ENCODE measurements at places on chromosomes 5 and 9.

GRCh38 chr9:79980432-79980831 is 408.7 kb downstream of the TLE4 start:
- no peak for DNase-seq

DNA sequence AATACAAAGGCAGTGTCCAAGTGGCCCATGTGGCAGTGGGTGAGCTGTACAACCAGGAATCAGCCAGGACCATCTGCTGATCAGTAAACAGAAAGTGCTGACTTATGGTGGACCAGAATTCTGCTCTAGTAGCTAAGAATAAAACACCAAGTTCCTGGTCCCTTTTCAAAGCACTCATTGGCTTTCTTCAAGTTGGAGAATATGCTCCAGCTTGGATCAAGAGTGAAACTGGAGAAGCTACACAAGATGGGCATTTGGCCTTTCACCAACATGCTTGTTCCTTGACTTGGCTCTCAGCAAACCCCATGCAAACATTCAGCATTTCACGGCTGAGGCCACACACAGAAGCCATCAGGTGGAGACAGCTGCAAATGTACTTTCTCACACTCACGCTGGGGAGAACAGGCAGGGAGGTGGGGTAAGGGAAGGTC is 32.1 kb downstream of the MARCHF3 start:
- no peak for DNase-seq

GRCh38 chr9:137446851-137447471 is 5.8 kb upstream of the ENTPD8 start:
- no peak for DNase-seq

DNA sequence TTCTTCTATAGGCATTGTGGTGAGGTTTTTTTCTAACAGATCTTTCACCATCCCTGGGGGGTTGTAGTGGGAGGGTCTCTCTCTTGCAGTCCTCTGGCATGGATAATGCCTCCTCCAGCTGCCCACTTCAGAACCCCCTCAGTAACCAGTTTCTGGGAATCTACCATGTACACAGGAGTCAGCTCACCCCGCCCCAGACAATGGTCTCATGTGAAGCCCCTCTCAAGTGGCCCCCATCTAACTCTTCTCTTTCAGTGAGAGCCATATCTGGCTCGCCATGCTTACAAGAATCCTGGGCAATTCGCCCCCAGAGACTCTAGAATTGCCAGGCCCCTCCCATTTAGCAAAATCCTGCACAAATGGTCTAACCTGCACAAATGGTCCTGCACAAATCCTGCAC is 144.4 kb upstream of the FSTL4 start:
- no peak for DNase-seq

- DNase-seq = no peak
Measured at GRCh38 chr9:125841444-125841843, 94.3 kb downstream of the PBX3 start.

DNA sequence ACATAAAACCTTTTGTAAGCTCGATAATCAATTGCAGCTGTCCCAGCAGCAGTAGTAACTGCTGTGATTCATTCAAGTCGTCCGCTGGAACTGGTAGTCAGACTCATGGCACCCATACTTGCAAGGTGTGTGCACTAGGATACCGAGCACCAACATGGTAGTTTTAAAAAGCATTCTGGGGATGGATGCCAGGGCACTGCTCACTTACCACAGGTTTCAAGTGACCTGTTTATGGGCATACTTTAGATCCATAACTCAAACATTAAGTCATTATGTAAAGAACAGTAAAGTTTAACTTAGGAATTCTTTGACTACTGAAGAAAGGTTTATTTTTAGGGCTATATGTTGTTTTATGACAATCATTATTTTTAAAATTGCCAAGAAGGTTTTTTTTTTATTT is 2277.6 kb downstream of the MAT2B start:
- no peak for DNase-seq

DNA sequence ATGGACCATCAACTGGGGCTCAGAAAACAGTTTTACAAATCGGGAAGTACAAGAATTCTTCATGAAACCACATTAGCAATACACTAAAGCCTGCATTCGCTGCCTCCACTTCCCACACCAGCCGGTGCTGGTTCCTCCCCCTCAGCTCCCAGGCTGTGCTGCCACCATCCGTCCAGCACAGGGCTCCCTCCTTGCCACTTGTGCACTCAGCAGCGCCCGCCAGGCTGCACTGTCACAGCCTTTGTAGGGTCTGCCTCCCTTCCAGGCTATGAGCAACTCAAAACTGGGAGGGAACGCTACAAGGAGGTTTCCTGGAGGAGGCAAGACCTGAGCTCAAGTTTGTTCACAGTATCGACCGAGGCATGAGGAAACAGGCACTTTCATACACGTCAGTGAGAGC is 7.7 kb downstream of the MAPK9 start:
- DNase-seq = no peak

DNA sequence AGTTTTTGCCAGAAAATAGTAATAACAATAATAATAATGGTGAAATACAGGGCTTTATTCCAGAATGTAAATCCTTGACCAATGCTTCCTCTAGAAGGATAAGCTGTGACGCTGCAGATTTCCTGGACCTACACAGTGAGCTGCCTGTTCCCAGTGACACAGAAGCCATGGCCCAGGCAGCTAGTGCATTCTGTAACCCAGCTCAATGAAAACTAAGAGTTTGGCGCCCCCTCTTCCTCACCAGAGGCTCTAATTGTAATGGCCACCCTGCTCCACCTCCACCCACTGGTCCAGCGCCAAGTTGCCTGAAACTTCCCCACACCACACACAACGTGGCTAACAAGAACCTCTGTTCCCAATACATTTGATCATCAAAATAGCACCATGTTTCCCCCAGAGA is 248.1 kb downstream of the CETN3 start:
- peak; percentile 74 for DNase-seq

- no peak for DNase-seq
Measured at GRCh38 chr5:170843870-170844269, 17.9 kb upstream of the RANBP17 start.

GRCh38 chr9:109974143-109974917 is 194.3 kb downstream of the PALM2AKAP2 start:
- no peak for DNase-seq

GRCh38 chr9:129095908-129096307 is 14.7 kb downstream of the CRAT start:
- no peak for DNase-seq

GRCh38 chr5:43104057-43104456 is 16.7 kb upstream of the ZNF131 start:
- DNase-seq = no peak

GRCh38 chr5:112957036-112957808 is 19.4 kb upstream of the DCP2 start:
- no peak for DNase-seq

DNA sequence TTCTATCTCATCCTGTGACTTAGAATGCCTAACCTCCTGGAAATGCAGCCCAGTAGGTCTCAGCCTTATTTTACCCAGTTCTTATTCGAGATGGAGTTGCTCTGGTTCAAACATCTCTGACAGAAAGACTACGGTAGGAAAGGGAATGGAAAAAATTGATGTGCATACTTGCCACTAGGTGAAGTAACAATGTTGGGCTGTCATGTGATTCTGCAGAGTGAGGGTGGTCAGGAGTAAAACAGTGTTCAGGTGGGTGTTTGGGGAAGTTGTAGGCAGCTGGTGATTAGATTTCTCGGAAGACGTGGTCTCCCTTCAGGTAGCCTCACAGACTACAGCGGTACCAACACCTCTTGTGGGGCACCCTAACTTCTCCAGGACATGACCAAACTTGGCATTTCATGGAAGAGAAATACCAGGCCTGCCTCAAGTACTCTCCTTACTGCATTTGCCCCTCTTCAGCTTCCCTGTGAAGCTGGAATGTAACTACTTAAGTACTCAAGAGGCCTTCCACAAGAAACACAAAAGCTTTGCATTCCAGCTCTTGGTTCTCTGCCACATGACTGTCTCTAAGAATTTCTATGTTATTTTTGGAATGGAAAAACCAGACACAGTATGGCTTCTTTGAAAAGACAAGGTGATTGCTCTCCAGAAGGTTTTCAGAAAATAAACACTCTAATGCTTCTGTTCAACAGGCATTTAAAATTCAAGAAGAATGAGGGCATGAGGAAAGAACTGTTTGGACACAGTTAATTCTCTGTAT is 17.4 kb upstream of the ENTREP1 start:
- DNase-seq = peak; percentile 71

- no peak for DNase-seq
Measured at GRCh38 chr9:102534031-102534430, 461.1 kb upstream of the CYLC2 start.

GRCh38 chr5:17189381-17190036 is 27.9 kb upstream of the BASP1 start:
- peak; percentile 88 for DNase-seq

DNA sequence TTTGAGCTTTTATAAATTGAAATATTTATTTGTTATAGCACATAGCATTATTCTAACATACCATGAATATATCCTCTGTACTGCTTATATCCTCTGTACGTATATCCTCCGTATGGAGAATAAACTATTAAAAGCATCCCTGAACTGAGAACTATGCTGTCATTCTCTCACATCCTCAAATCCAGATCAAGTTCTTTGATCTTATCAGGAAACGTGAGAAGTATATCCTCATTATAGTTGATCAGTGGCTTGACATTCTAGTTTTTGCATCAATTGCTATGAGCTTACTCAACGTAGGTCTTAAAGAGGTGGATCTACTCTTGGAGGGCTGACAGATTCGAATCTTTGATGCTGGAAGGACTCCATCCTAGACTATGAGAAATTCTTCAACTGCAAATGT is 37.4 kb downstream of the IL7R start:
- DNase-seq = no peak

- DNase-seq = no peak
Measured at GRCh38 chr5:89499787-89500186, 616.8 kb upstream of the MEF2C start.

GRCh38 chr5:85441156-85441555 is 1056.5 kb upstream of the EDIL3 start:
- no peak for DNase-seq

GRCh38 chr5:6551287-6551954 is 81.4 kb downstream of the NSUN2 start:
- peak; percentile 20 for DNase-seq

DNA sequence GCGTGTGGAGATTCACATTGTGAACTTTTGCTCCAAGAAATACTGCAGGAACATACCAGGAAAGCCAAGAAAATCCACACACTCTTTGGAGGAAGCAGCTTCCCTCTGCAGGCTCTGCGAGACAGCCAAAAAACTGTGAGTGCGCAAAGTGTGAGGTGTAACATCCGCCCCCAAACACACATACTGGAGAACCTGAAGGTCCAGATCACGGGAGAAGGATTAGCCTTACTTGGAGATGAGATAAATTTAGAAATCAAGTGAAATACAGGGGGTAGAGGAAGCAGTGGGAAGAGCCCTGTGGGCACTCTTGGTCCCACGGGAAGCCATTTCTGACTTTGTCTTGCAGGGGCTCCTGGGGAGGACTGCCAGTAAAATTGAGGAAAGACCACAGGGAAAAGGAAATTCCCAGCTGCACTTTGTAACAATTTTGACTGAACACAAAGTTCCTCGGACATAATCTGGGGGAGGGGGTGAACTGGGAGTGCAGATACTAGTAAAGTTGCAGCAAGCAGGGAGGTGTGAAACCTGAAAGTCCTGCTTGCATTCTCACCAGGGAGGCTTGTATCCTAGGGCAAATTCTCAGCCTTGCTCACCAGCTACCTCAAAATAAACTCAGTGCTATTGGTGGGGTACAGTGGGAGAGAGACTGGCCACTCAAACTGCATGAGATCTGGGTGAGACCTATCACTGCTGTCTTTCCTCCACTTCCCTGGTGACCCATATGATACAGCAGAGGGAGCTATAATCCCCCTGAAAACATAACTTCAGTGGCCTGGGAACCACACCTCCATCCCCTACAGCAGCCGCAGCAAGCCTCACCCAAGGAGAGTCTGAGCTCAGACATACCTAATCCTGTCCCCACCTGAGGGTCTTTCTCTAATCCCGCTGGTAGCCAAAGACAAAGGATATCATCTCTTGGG is 109.1 kb downstream of the ALDH1A1 start:
- peak; percentile 66 for DNase-seq

GRCh38 chr5:113122053-113122452 is 145.5 kb downstream of the DCP2 start:
- no peak for DNase-seq

GRCh38 chr9:124040935-124041816 is 29.6 kb downstream of the LHX2 start:
- DNase-seq = peak; percentile 73

DNA sequence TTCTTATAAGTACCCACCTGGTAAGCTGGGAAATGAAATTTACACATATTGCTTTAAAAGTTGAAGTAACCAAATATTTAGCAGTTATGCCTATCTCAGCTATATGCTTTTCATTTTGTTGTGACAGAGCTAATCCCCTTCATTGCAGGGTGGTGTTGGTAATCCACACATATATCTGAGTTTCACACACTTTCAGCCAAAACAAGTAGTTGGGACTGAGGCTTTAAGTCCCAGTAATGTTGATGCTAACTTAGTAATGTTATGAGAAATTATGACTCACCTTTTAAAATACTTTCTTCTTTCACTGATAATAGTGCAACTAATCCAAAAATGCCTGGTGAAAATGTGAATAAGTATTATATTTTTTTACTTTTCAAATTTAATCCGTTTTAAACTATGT is 19.2 kb upstream of the RICTOR start:
- no peak for DNase-seq

DNA sequence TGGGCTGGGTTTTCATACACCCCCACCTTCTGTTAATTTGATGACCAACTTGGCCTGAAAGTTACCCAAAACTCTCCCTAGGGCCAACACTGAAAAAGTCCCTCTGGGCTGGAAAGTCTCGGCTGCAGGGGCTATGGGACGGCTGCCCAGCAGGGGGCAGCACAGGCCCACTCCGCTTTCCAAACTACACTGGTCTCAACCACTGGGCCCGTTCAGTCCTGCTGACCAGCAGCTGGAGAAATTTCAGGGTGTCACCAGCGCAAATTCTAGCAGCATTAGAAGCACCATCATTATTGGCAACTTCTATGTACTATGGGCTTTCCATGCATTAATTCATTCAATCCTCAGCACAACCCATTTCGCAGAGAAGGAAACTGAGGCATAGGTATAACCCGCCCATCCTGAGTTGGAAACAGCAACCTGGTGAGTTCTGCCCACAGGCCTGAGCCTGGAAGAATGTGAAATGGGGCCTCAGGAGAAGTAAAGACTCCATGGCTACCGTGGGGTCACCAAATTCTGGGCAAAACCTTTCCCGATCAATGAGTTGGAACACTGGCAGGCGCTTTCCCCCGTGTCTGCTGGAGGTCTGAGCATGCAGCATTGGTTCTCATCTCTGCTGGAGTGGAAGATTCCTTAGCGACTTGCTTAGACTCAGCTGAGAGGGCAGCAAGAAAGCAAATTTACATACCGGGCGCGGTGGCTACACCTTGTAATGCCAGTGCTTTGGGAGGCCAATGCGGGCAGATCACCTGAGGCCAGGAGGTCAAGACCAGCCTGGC is 9.7 kb downstream of the ORM2 start:
- peak; percentile 75 for DNase-seq

DNA sequence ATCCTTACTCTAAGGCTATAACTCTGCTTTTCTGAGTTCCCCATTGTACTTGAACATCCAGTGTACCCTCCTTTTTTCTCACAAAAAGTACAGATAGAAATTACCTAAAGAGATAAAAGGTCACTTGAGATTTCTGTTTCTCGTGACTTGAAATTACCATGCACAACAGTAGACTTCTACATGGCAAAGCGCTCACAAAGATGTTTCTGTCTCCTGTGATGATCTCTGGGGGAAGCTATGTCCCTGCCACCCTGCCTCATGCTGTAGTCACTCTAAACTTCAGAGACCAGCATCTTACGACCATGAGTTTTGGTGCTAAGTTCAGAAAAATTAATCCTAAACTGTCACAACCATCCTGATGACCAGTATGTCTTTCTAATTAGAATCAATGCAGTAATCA is 36.2 kb downstream of the NFIB start:
- DNase-seq = no peak

Data from islet precursor cell (in vitro differentiated cells).